M059J (cell line): ENCODE measurements at places on chromosomes 2 and 18.

GRCh38 chr2:110747522-110748488, 15.4 kb downstream of the ACOXL start:
- DNase-seq = no peak

GRCh38 chr2:6372317-6372901, 493.3 kb downstream of the CMPK2 start:
- DNase-seq = peak; percentile 36

DNA sequence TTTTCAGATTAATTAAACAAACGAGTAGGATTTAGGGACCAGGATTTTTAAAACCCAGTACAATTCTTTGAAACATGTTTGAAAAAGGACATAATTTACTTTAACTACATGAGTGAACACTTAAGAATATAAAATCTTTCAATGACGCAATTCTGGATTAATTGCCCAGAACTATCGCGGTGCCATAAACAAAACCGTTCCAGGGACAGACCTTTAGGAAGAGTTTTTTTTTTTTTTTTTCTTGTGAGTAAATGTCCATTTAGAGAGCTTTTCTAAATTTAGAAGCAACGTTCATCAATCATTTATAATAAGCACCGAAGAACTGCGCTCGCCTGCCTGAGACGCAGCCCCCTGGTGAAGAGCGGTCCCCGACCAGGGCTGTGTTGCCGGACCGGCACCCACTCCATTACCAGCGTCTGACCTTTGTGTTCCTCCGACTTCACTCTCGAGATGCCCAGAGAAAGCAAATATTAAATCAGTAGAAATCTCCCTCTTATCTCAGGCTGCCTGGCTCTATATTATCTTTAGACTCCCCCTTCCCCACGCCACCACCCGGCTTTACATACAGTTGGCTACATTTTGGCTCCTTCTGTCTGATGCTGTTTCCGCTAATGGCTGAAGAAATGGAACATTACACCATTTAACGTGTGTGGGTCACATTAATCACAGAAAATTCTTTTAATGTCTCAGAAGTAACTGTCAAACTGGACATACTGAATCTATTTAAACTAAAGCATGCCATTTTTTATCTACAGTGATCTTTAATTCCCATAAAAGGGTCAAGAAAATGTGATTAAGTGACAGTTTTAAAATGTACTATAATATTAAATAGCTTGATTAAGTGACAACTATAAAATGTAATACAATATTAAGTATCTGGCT, 364.0 kb upstream of the MEIS1 start:
- no peak for DNase-seq

- no peak for DNase-seq
Measured at GRCh38 chr18:10748641-10749040, 222.8 kb downstream of the NAPG start.

- DNase-seq = no peak
Measured at GRCh38 chr18:49850636-49851035, 37.3 kb upstream of the ACAA2 start.
